ENCODE measurements at places on chromosomes 4 and X. TPM values are rescaled to one million over a fixed set of nuclear protein-coding genes. Genes with fewer than 3 reads are reported as not detected.

DNA sequence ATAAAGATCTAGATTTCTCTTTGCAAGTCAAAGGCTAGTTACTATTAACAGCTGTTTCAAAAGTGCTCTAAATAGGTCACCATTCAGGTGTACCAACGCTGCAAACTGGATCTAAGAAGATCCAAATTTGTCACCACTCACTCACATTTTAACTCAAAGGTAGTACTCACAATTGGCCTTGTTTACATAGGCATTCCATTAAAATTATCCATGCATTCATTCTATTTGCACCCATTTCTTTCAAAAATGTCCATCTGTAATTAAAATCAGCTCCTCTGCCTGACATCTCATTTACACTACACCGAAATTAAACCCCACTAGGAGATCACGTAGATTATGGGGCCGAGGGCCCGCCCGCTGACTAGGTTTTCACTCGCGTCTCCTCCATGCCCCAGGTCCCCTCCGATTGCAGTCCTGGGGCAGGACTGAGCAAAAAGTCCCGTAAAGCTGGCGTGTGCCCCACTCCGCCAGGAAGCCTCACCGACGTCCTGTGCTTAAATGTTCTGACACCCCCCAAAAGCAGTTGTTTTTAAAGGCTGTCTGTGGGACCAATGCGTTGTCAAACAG is 1.3 kb upstream of the ING2 start:
- H3K27ac ChIP-seq: peak overlapping the region; percentile 96
- no peaks in the 10 kb centered on the region for H3K27me3 ChIP-seq
- peak overlapping the region; percentile 95 for H3K4me3 ChIP-seq

DNA sequence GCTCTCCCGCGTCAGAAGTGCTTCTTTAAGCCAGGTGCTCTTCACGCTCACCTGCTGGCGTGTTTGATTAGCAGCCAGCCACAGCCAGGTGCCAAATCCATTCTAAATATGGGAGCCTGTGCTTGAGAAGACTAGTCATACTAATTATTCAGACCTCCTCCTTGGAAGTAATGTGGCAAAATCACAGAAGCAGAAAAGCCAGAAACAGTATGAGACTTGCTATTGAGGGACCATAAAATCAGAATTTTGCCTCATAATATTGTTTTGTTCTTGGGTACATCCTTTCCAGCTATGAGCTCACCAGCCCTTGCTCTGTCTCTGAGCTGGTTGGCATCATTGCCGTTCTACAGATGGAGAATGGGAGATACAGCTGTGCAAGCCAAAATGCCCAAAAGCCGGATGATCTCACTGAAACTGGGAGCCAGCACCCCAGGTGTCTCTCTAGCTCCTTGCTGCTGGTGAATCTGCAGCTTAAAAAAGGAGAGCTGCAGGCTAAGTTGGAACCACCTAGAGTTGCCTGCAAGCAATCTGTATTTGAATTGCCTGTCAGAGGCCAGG is 205.4 kb downstream of the SHROOM3 start:
- no peaks in the 10 kb centered on the region for H3K36me3 ChIP-seq
- H3K4me1 ChIP-seq: no peaks in the 10 kb centered on the region
- no peak overlapping the region for H3K4me3 ChIP-seq
- no peak for DNase-seq

DNA sequence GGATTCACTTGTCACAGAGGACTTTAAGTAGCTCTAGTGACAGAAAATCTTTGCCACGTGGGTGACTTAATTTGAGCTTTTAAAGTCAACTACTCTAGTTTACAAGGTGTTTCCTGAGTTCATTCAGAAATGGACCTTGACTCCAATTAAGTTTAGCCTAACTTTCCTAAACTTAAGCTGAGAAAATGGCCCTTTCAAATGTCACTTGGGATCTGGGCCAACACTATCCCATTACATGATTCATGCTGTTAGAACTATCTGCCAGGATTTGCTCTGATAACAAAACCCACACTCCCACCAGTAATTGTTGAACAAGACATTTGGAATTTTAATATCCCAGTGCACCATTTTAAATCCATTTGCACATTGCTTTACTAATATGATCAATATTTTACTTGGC is 40.8 kb downstream of the C4orf46 start:
- no peaks in the 10 kb centered on the region for H3K4me1 ChIP-seq
- no peak for DNase-seq
- no peak overlapping the region for H3K27ac ChIP-seq
- H3K36me3 ChIP-seq: no peaks in the 10 kb centered on the region
- peaks cover 19% of the 10 kb centered on the region for H3K27me3 ChIP-seq

The IL13RA1 gene
- not detected for total RNA-seq

The CLIC2 gene
- 0.35 TPM for total RNA-seq

The NPFFR2 gene
- total RNA-seq: not detected

The DACH2 gene
- not detected for total RNA-seq

The POF1B gene
- total RNA-seq: not detected

The IRAK1 gene
- total RNA-seq: 127 TPM

The BEX2 gene
- total RNA-seq: 3.5 TPM

All from activated CD8-positive, alpha-beta memory T cell treated with anti-CD3 and anti-CD28 coated beads, Interleukin-2, amount 10 ng/mL, durations not matched to agents 7 days and 5 days (primary cell).